ENCODE measurements at places on chromosomes 11 and 22. TPM values are rescaled to one million over a fixed set of nuclear protein-coding genes. Genes with fewer than 3 reads are reported as not detected.

DTX4 gene
- 4.8 TPM for total RNA-seq

CRYBB1 gene
- not detected for total RNA-seq

OR5B21 gene
- not detected for total RNA-seq

SCN3B gene
- total RNA-seq = 0.13 TPM

TRIOBP gene
- total RNA-seq = 150 TPM

CDHR5 gene
- total RNA-seq = not detected

CRY2 gene
- total RNA-seq = 13.2 TPM

LIF gene
- total RNA-seq = 13.5 TPM
